ENCODE measurements at places on chromosomes 16 and 17. TPM values are rescaled to one million over a fixed set of nuclear protein-coding genes. Genes with fewer than 3 reads are reported as not detected.

Gene HASPIN
- total RNA-seq, result 3.8 TPM

DNA sequence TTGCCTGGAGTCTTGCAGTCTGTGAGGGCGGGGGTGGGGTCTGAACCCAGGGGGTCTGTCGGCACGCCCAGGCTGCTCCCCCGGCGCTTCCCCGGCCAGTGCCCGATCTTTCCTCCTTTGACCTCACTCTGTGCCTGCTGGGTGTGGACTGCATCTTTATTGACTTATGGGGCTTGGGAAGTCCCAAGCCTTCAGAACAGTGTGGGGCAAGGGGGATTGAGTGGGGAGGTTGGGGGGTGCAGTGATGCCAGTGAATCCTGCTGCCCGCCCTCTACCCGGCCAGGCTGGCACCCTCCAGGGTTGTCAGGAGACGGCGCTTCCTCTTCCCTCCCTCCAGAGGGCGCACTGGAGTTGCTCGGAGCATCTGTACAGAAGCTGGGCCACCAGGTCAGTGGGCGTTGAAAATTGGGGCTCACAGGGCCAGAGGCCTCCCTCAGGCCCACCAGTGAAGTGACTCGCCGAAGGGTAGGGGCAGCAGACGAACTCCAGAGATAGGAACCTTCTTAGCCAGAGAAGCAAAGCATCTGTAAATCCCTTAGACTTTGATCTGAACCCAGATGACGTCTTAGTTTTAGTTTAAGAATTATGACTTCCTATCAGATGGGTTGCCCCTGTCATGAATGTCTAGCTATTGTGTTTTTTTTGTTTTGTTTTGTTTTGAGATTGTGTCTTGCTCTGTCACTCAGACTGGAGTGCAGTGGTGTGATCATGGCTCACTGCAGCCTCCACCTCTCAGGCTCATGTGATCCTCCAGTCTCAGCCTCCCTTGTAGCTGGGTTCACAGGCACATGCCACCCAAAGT lies 184.8 kb upstream of the CIBAR2 start:
- DNase-seq, result peak; percentile 18

Gene KRTAP2-1
- not detected for total RNA-seq

DNA sequence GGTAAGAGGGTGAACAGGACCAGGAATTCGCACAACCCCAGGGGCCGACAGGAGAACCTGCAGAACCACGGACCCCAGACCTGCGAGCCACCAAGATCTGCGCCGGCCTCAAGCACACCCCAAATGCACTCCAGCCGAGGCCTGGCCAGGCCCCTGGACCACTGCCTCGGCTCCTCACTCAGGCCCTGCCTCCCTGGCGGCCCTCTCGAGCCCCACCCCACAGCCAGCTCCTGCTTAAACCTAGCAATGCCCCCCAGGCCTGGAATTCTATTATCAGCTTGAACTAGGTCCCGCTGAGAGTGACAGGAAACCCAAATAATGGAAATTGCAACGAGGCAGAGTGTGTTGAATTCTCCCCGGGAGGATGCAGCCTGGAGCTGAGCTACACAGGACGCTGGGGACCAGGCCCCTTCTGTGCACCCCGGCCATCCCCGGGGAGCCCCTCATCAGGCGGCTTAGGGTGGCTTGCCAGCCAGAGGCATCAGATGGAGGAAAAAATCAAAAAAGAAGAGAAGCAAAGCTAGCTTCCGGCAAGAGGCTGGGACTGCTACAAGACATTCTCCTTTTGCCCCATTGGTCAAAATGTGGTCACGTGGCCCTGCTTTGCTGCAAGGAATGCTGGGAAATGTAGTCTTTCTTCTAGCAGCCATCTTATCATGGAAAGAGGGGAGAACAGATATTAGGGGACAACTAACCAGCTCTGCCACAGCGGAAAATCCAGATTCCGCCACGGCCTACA lies 2.4 kb upstream of the ENPP7 start:
- DNase-seq, result peak; percentile 89

Gene BICDL2
- not detected for total RNA-seq

DNA sequence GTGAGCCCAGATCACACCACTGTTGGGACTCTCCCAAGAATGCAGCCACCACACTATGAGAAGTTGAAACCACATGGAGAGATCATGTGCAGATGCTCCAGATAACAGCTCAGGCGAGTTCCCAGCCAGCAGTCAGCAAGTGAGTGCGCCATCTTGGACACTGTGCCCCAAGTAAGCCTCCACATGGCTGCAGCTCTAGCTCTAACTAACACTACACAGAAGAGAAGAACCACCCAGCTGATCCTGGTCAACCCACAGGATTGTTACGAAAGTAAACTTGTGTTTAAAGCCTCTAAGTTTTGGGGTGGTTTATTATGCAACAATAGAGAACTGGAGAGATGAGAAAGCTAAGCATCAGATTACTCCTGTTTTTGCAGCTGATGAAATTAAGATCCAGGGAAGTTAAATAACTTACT lies 25.8 kb downstream of the SLC38A7 start:
- DNase-seq, result peak; percentile 6

DNA sequence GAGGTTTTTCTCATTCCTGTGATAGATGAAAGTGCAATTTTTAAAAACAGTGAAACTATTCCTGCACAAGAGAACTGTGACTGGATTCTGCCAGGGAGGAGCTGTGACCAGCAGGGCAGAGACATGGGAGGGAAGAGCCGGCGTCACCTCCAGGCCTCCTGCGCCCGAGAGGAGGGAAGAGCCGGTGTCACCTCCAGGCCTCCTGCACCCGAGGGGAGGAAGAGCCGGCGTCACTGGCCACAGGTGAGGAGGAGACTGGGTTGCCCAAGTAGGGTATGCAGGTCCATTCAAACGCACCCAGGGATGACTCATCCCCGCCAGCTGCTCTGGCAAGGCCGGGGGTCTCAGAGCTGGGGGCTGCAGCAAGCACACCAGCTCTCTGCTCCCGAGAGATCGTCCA lies 56.7 kb downstream of the METRNL start:
- no peak for DNase-seq

- no peak for DNase-seq
Measured at GRCh38 chr16:78916928-78917545, 683.5 kb downstream of the MAF start.

DNA sequence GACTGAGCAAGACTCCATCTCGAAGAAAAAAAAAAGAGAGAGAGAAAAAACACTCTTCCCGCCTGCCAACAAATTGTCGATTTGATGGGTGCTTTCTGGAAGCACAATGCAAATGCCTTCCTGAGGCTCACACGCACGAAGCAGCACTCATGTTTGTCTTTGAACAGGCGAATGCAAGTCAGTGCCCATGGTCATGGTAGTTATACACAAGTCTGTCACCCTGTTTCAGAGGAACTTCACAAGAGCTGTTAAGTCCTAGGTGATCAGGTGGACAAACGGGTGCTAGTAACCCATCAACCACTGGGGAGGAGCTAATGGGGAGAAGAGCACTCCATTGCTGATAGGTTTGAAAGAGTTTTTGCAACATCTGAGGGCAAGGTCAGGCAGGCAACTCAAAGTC lies 6.5 kb upstream of the DNAI2 start:
- no peak for DNase-seq

- DNase-seq, result no peak
Measured at GRCh38 chr17:20993863-20994778, 48.7 kb downstream of the USP22 start.

Gene RNF157
- total RNA-seq, result not detected

Gene STH
- total RNA-seq, result not detected

DNA sequence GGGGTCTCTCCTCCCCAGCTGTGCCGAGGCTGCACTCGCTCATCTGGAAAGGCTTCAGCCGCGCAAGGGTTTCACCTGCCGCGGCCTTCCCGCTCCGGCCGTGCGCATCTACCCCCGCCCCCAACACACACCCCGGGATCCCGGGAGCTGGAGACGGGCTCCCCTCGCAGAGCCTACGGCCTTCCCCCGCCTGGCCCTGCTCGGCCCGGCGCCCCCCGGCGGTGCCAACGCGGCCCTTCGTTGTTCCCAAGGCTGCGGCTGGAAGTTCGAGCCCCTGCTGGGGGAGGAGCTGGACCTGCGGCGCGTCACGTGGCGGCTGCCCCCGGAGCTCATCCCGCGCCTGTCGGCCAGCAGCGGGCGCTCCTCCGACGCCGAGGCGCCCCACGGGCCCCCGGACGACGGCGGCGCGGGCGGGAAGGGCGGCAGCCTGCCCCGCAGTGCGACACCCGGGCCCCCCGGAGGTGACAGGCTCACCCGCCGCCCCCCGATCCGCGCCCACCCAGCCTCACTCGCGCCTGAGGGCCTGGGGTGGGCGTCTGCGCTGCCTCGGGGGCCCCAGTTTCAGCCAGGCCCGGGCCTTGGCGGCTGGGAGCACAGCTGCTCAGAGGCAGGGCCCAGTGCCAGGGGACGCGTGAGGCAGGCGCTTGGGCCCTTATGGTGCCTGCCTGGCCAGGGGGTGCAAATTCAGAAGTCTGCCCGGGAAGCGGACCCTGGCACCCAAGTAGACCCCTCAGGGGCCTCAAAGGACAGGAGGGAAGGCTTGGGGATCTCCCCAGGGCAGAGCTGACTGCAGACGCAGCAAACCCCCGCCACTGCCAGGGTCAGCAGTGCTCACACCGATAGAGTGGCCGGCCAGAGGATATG lies 11.2 kb downstream of the GALK1 start:
- DNase-seq, result peak; percentile 44

DNA sequence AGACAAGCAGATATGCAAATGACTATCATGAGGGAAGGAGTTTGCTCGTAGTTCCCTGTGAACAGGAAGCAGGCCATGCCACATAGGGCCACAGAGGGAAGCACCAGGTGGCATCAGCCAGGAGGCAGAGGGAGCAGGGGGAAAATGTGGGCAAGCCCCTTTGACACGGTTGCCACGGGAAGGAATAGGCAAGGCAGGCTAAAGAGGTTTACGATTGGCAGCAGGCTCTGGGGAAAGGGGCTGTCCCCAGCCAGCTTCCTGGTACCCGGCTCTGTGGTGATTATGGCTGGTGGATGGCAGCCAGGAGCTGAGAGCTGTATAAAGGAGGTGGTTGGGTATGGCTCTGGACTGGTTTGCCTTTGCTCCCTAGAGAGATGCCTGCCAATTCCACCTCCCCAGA lies 848 bp downstream of the CES3 start:
- DNase-seq, result no peak

Gene HOXB1
- not detected for total RNA-seq

DNA sequence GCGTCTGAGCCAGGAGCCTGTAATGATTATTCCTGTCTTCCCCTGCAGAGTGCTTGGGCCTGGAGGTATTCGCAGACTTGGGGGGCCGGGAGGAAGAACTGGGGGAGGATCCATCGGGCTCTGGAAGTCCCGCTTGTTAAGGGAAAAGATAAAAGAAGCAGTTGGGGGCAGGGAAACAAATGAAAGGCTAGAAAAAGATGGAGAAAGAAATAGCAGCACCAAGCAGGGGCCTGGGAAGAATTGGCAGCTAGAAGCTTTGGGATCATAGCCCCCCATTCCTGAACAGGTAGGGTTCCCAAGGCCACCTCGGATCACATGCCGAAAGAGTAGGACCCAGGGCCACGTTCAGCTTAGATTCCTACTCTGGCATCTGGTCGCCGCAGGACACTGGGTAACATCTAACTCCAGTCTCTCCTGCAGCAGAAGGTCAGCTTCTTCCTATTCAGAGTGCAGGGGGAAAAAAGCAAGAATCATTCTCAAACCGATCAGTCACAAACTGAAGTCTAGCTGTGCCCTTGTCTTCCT lies 23.6 kb downstream of the ADAM11 start:
- no peak for DNase-seq

Gene RPAIN
- total RNA-seq, result 23.9 TPM
